ENCODE measurements at places on chromosomes 5 and 9. TPM values are rescaled to one million over a fixed set of nuclear protein-coding genes. Genes with fewer than 3 reads are reported as not detected.

- DNase-seq: no peak
Measured at GRCh38 chr5:66558560-66558959, 37.6 kb upstream of the MAST4 start.

ZBTB43 gene
- total RNA-seq: 7.3 TPM

MYMK gene
- total RNA-seq: not detected

GRCh38 chr9:128945798-128946501 lies 1.5 kb downstream of the DOLK start:
- DNase-seq: no peak
